ENCODE measurements at places on chromosomes 2 and 18.
A peak's percentile ranks its signal among the peaks of the same experiment; 100 is the strongest.

- no peak for DNase-seq
These were observed 77.5 kb downstream of the VAPA start for GRCh38 chr18:9991011-9992000.

GRCh38 chr2:138239902-138240491 is 261.6 kb upstream of the SPOPL start:
- DNase-seq = no peak

- DNase-seq = peak; percentile 65
These were observed 31.6 kb downstream of the CYP26B1 start for GRCh38 chr2:72116081-72116533.

GRCh38 chr2:235043762-235044500 is 92.1 kb downstream of the SH3BP4 start:
- DNase-seq = no peak

- DNase-seq = peak; percentile 39
These were observed 952.4 kb downstream of the EPHA4 start for GRCh38 chr2:220619525-220620220.

DNA sequence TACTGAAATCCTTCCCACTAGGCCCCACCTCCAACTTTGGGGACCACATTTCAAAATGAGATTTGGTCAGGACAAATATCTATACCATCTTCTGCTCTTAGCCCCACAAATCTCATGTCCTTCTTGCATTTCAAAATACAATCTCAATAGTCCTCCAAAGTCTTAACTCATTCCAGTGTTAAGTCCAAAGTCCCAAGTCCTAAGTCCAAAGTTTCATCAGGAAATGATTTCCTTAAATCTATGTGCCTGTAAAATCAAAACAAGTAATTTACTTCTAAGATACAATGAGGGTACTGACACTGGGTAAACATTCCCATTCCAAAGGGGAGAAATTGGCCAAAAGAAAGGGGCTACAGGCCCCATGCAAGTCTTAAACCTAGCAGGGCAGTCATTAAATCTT is 40.5 kb upstream of the TNP1 start:
- no peak for DNase-seq

DNA sequence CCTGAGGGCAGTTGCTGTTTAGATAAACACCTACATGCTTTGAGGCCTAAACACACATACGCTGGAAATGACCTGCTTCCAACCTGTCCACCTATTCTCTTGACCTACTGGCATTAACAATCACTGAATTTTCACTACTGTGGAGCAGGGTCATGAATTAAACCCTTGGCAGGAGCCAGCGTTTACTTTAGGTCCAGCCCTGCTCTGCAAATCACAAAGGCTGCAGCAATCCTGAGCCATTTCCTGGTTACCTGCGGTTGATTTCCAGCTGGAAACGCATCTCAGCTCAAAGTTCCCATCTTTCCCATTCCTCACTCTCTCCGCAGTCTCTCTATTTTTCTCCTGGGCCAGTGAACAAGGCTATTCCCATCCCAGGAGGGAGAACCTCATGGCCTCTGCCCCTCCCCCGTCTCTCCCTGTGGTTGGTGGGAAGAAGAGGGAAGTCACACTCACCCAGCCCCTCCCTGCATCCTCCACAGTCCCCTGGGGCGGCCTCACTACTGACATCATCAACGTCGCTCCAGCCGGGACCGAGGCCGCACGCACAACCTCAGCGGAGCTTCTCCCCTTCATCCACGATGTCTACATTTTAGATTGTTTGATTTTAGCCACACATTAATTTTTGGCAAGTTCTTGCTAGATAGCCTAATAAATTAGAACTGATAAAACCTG is 84.5 kb upstream of the SNTG2 start:
- DNase-seq = no peak

GRCh38 chr2:72579591-72580180 is 246.1 kb downstream of the EXOC6B start:
- DNase-seq = peak; percentile 60

DNA sequence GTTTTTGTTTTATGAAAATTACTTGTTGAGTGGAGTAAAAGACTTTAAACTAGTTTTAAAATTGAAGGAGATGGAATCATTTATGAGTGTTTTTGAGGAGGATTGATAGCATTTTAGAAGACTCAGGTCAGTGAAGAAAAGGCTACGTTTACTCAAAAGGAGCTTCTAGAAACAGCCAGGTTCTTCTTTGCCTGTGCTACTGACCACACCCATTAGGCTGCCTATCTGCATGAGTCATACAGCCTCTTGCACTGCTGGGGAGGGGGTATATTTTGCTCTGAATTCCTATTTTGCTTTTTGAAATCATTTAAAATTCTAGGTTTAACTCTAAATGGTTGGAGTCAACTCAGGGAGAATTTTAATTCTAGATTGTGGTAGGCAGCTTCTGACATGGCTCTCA is 22.3 kb downstream of the EFEMP1 start:
- peak; percentile 51 for DNase-seq

- DNase-seq = no peak
These were observed 508.9 kb downstream of the CNTNAP5 start for GRCh38 chr2:124534028-124534427.

DNA sequence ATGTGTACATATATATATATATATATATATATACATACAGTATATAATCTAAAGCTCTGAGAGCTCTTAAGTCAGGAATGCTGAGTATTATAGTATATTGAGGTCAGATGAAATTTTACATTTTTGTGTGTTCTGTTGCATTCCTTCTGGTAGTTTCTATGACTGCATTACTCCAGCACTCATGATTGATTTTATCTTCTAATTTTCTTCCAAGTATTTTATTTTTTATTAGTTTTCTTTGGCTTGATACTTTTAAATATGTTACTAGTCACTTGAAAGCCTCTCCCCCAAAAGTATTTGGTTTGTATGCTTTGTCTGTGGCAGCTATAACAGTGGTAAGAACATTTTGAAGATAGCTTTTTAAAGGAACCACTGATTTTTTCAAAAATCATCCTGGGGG is 25.0 kb downstream of the METTL21A start:
- DNase-seq = no peak

- no peak for DNase-seq
These were observed 150.6 kb downstream of the TXNL1 start for GRCh38 chr18:56487801-56488200.

- DNase-seq = no peak
These were observed 422.5 kb downstream of the CMPK2 start for GRCh38 chr2:6443061-6443823.

DNA sequence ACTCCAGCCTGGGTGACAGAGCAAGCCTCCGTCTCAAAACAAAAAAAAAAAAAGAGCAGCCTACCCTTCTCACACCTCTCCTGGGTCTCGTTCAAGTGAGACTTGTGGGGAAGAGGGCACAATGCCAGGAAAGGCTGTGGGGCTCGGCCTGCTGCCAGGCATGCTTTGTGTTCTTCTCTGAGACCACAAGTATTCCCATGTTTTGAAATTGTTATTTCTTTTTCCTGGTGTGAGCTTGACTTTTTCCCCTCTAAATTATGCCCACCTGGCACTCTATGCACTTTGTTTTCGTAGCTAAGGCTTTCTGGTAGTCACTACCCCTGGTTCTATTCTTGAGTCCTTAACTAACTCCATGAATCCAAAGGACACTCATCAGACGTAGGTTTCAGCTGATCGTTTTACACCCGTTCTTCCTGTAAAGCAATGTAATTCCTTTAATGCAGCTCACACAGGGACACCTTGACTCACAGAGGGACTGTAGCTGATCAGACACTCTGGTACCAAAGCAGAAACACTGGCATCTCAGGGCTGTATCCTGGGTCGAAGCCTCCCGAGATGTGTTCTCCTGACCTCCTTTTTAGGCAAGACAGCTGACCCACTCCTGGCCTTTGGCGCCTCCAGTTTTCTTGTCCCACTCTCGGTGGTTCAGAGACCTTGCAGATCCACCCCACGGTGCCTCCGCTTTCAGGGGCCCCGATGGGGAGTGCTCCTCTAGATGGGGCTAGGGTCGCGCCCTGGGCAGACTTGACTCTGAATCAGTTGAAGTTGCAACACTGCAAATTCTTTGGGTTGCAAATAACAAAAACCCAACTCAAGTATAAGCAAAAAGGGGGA is 193.3 kb upstream of the AGAP1 start:
- DNase-seq = peak; percentile 90

DNA sequence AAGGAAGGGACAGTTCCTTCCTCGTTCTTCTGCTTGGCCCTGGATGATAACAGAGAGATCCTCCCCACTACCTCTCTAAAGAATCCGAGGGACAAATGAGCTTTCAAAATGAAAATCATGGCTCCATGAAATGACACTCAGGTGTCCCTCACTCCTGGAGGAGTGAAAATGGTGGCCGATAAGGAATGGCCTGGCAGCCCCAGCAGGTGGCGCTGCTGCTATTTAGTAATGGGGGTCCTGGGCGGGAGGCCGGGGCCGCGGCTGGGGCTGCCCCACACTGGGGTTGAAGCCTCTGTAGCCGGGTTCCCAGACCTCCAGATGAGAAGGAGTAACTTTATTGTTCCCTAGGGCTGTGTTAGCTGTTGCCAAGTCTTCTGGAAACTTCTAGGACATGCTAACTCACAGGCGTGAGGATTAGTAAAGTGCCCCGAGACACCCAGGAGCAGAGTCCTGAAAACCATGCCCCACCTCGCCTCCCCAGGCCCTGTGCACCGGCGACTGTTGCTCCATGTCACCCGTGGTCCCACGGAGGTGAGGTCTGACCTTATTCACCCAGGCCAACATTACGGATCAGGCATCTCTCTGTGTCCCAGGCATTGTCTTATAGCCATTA is 138.0 kb downstream of the CTIF start:
- peak; percentile 42 for DNase-seq

DNA sequence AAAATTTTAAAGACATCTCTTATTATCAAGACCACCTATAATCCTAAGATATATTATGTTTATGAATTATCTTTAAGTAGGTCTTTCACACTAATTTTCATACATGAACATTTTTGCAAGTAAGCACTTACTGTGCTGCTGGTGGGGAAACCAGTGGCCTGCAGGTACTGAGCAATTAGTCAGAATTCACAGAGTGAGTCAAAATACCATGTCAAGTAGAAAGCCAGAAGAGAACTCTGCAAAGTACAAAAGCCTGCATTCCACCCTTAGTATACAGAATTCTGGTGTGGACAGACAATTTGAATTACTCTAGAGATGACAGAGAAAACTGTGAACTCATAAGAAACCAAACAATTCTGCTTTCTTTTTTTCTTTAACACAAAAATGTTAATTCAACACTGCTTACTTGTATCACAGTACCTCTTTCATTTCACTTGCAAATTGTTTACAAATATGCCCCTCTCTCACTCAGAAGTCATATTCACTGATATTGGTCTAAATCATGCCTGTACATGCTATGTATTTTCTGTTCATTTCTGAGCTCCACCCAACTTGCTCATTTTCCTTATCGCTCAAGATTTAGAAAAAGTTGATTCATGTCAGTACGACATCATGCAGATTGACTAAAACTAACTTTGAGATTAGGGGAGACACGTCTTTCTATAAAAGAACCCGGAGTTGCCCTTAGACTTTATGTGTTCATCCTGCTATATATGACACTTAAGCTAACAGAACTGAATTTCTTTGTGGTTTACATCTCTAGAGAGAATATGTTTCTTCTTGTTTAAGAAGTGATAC is 182.9 kb downstream of the IKZF2 start:
- no peak for DNase-seq

- DNase-seq = no peak
These were observed 71.7 kb upstream of the CDCA7 start for GRCh38 chr2:173282795-173283545.

- peak; percentile 74 for DNase-seq
These were observed 44.6 kb downstream of the FOSL2 start for GRCh38 chr2:28437149-28437835.

GRCh38 chr2:205858881-205859441 is 176.7 kb downstream of the NRP2 start:
- DNase-seq = no peak

- DNase-seq = no peak
These were observed 157.5 kb downstream of the ZEB2 start for GRCh38 chr2:144362401-144362800.

DNA sequence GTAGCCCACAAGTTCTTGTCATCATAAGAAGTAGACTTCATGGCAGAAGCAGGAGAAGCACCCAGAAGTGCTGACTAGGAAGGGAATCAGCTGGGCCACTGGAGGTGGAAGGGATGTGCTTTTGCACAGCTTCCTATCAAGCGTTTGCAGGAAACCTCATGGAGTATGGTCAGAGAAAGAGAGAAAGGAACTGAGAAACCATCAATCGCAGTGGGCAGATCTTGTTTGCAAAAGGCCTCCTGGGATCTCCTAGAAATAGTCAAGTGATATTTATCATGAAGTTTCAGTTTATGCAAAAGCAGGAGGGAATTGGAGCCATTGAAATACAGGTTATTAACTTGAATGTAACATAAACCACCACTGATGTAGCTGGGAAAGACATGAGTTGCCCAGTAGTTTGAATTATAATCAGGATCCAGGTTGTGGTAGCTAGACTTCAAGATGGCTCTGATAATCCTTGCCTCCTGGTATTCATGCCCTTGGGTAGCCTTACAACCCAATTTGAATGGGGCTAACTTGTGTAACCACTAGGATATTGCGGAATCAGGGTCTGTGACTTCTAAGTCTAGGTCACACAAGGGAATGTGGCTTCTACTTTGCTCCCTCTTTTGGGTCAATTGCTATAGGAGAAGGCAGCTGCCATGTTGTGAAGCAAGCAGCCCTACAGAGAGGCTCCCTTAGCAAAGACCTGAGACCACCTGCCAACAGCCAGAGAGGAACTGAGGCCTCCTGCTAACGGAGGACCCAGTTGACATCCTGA is 69.8 kb upstream of the TCF4 start:
- no peak for DNase-seq

- no peak for DNase-seq
These were observed 47.4 kb downstream of the RPE start for GRCh38 chr2:210049831-210050230.

DNA sequence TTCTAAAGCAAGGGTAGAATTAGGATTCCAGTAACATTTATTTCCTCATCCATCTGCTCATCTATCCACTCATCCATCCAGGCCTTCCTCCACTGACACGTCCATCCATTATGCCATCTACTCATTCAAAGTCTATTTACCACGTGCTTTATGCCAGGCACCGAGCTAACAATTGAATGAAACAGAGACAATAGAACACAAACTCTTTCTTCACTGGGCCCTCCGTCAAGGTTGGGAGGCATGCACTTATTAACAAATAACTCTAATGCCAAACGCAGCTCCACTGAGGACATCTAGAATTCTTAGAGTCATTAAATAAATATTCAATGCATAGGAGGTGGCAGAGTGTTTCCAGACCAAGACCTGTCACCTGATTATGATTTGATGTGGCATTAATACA is 262.7 kb downstream of the CYRIA start:
- no peak for DNase-seq

GRCh38 chr2:55052129-55053061 is 2.1 kb upstream of the RTN4 start:
- no peak for DNase-seq

GRCh38 chr2:27264753-27265535 is 2.1 kb upstream of the SLC30A3 start:
- DNase-seq = peak; percentile 47

Data from H4 (cell line).